ENCODE measurements at places on chromosomes 3 and 15.

DNA sequence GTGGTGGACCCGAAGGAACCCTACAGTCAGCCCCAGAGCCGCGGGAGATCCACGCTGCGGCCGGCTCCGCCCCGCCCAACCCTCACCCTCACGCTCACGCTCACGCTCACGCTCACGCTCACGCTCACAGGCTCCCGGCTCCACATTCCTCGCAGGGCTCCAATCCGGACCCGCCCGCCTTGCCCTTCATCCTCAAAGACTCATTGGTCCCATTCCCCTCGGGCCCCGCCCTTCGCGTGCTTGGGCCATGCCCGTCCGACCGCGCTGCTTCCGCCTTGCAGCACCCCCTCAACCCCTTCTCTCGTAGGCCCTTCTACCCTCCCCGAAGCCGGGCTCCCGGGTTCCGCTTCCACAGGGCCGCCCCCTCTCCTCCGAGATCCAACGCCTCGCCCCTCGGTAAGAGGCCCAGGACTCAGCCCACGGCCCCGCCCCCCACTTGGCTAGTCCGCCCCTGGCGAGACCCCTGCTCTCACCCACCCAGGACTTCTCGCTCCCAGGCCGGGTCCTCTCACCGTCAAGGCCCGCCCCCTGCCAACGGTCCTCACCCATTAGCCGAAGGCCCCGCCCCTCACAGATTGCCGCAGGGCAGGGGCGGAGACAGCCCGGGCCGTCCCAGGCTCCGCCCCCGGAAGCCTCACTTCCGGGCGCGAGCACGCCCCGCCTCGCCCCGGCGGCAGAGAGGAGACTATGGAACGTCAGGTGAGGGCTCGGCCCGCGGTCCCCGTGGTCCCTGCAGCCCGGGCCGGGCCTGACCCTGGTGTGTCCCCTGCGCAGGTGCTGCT lies at the start of gene APEH:
TSS of gene APEH (plus strand) at position 637 of the 782 bp plus-strand sequence. CDS start at position 688, 51 bp downstream.
- DNase-seq, result peak; percentile 96

DNA sequence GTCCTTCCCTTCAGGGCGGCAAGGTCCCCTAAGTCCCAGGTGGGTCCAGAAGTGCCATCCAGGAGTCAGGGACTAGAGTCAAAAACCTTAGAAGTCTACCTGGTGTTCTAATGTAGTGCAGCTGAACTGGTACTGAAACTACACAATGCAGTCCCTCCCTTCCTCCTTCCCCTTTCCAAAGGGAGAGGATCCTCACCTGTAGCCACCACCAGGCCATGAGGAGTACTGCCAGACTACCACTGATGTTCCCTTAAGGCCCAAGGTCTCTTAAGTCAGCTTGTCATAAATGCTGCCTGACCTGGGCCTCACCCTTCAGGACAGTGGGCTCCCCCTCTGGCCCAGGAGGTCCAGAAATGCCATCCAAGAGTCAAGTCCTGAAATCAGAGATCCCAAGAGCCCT lies 98.9 kb downstream of the ULK4 start:
- no peak for DNase-seq

- DNase-seq, result no peak
Measured at GRCh38 chr3:39284457-39284881, 4.6 kb upstream of the CX3CR1 start.

GRCh38 chr3:185280572-185281365 lies 26.9 kb upstream of the EHHADH start:
- DNase-seq, result no peak
